G401 (cell line): ENCODE measurements at places on chromosomes 3 and 15. TPM values are rescaled to one million over a fixed set of nuclear protein-coding genes. Genes with fewer than 3 reads are reported as not detected.

STRIT1 gene
- not detected in 2 replicates for total RNA-seq

SYNPR gene
- total RNA-seq: not detected in 2 replicates

REC114 gene
- total RNA-seq: not detected in 2 replicates

DNA sequence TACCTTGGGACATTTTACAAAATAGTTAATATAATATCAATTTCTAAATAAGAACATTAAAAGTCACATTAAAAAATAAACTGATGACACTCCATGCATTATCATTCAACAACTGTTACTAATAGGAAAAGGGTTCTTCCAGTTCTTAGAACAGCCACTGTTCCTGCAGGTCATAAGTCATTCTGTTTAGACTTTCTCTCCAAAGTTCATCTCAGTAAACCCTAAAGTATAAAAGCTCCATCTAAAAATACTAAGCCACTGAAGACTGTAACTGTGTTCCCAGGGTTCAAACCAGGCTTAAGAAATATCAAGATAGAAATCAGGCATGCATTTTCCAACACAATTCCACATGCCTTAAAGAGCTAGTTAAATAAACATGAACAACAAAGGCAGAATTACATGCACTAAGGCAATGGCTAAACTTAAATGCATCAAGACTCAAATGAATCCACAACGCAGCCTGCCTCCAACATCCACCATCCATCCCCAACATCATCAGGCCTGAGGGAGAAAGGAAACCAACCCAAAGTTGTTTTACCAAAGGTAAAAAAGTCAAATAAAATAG is 46.2 kb downstream of the DMXL2 start:
- DNase-seq: no peak

DNA sequence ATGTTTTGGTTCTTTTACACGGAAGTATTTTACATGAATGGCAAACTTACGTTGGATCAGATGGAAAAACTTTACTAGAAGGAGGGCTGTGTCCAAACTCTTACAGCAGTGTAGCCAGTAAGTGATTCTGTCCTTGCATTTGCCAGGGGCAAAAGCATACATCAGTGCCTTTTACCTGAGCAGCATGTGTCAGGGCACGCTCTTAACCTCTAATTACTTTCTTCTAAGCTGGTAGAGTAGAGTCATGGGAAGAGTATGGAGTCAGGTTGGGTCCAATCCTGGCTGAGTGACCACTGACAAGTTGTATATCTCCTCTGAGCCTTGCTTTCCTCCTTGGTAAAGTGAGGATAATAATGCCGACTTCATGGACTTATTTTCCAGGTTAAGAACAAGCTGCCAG is 47.1 kb downstream of the RYR3 start:
- DNase-seq: no peak

DNA sequence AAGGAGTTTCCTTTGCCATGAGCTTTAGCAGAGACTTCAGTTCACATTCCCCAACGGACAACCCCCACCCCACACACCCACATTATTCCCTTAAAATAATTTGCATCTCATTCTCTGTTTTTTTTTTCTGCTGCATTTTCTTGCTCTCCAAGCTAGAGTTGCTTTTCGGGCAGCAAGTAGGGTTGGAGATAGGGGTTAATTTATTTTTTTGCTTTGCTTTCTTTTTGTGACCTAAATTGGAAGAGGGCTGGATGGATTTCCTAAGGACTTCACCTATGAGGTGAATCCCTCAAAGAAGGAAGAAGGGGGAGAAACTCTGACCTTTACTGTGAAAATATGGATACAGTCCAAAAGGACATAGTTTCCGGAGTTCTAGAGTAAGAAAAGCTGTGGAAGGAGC is 6.6 kb downstream of the SOX2 start:
- no peak for DNase-seq

GRCh38 chr3:167125612-167126407 is 254.3 kb downstream of the ZBBX start:
- DNase-seq: no peak

DNA sequence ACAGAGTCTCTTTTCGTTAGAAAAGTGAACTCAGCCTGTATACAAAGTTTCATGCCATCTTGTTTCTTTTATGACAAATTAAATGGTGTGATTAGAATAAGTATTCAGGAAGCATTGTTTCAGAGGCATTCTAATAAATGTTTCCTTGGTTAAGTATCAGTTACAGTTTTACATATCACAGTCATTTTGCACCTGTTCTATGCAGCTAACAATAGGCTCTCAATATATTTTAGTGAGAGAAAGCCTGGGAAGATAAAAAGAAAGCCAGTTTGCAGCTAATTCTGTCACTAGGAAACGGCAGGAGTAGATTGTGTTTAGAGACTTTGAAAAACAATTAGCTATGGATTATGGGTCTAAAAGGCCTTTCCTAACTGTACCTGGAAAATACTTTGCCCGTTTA is 252.8 kb downstream of the ZIC1 start:
- DNase-seq: no peak

DNA sequence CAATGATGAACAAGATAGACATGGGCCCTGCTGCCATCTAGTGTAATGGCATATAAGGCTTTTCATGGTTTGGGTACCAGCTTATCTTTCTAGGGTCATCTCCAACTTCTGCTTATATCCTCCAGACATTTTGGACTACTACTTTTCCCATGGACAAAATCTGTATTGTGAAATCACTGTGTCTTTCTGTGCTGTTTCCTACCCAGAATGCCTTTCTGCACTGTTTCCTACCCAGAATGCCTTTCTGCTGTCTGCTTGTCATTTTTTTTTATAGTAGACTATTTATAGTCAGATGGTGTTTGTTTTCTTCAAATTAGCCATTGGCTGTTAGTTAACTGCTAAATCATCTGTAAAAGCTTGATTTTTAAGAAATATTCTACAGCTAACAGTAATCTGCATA is 20.1 kb downstream of the VPS8 start:
- no peak for DNase-seq

DNA sequence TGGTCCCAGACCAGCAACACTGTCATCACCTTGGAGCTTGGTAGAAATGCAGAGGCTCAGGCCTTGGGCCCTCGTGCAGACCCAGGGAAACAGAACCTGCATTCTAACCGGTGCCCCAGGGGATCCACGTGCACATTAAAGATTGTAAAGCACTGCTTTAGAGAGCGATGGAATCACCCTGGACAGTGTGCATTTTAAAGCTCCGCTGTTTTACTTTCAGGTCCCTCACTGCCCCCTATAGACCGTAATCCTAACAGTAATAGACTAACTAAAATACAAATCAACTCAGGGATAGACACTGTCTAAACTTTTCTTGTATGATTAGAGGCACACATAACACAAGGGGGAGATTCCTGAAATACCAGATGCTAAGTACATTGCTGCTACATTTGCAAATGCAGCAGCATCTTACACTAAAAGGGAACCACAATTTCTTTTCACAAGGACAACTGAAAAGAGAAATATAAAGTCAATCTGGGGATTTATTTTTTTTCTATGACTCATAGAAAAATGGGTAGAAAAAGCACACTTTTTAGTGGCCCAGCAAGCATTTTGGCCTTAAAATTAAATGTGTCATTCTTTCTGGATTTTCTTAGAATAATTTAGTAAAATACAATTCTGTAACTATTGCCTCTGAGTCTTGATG is 10.5 kb upstream of the SH3GL3 start:
- DNase-seq: peak; percentile 26

DNA sequence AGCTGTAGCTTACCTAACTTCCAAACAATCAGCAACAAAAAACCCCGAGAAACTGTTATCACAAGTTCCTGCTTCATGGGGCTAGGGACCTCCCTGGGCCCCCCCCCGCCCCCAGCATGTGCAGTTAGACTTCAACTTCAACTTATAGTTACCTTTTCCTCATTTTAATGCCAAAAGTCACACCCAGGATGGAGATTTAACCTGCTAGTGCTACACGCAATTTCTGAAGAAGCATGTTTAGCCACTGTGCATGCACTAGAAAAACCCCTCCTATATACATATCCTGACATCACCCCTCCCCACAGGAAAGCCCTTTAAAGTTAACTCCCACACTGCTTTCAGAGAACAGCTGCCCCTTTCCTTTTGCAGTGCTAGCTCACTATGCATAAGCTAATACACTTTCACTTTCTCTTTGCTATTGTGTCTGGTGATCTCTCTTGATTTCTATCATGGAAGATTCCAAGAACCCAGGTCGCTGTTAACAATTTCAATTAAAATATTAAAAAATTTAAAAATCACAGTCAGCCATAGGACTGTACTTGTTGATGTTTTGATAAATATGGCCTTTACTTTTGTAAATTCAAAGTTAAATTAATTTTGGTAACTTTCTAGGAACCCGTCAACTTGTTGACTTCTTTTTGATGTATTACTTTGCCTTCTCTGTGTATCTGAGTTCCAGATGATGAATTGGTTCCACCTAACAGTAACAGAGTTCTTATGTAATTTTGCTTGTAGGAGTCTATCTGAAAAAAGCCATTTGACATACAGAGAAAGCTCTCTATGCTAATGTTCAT is 75.2 kb upstream of the ACAD9 start:
- no peak for DNase-seq

DNA sequence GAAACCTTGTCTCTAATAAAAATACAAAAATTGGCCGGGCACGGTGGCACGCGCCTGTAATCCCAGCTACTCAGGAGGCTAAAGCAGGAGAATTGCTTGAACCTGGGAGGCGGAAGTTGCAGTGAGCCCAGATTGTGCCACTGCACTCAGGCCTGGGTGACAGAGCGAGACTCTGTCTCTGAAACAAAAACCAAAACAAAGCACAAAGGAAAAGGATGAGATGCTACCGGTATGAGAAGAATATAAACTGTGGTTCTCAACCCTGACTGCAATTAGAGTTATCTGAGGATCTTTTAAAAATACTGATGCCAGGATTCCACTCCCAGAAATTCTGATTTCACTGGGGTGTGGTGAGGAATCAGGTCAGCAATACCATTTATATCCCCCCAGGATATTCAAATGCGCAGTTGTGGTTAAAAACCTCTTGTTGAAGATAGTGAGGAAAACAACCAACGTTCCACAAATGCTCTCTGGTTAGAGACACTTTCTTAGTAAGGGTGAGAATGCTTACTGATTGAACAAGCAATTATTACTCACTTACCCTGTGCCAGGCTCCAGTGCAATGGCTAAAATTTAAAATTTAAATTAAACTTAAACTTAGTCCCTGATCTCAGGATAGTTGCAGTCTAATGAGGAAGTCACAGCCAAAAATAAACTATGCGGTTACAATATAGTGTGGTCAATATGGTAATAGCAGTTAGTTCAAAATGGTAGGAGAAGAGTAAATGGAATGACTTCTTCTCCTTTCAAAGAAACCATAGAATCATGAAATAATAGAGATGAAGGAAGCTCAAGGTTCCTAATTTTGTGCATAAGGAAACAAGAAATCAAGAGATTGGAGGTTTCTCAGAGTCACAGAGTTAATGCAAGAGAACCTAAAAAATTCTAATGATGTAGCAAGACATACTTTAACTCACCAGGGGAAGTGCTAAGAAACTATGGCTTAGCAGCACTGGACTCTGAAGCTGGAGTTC is 109.5 kb downstream of the SSR3 start:
- DNase-seq: no peak

- DNase-seq: no peak
Observed at GRCh38 chr3:172846103-172846561, 95.6 kb downstream of the ECT2 start.

- DNase-seq: no peak
Observed at GRCh38 chr3:169659820-169660674, 3.5 kb downstream of the MECOM start.

- DNase-seq: no peak
Observed at GRCh38 chr3:52188556-52188955, 9.4 kb upstream of the ALAS1 start.

- DNase-seq: no peak
Observed at GRCh38 chr15:95205077-95205476, 973.7 kb downstream of the MCTP2 start.

DNA sequence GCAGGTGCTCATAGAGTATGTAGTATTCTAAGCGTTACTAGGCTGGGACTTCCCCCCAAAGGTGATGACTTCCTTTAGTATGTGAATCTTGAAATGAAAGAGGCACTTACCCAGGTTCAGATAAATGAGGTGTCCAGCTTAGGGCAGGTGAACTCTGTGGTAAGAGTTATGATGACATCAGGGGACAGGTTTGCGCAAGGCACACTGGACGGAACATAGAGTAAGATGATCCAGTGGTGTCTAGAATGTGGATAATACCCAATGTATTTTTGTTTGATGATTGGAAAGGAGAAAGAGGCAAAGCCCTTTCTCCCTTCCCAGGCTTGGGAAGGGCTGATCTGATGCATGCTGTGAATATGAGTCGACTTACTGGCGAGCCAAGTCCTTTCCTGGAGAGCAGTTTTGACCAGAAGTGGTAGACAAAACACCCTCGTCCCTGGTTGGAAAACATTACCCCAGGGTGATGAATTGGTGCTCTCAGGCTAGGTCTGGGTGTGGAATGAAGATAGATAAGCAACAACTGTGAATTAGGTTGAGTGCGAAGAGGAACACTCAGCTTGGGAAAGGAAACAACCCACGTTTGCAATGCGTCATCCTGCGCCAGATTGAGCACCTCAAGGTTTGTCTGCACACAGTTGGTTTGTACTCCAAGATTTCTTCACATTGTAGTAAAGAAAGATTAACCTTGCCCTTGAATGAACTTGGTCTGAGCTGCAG is 124.2 kb downstream of the GHSR start:
- no peak for DNase-seq

DNA sequence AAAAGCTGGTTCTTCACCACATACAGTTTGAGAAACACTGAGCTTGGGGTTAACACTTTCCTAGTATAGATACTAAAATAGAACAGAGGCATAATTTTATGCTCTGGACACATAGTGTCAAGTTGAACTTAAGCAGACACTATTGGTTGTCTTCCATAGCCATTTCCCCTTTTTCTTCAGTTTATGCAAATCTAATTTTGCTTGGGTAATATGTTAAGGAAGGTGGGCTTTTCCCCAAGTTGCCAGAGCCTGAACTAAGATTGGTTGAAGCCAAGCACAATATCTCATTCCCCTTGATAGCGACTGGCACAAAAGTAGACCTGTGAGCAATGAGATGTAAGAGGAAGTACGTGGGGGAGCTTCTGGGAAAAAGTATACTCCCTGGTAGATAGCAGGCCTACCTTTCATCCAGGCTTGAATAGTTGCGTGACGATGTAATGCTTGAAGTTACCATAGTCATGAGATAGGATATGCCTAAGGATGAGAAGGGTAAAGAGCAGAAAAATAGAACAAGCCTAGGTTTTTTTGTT is 4.5 kb upstream of the POPDC2 start:
- no peak for DNase-seq

DNA sequence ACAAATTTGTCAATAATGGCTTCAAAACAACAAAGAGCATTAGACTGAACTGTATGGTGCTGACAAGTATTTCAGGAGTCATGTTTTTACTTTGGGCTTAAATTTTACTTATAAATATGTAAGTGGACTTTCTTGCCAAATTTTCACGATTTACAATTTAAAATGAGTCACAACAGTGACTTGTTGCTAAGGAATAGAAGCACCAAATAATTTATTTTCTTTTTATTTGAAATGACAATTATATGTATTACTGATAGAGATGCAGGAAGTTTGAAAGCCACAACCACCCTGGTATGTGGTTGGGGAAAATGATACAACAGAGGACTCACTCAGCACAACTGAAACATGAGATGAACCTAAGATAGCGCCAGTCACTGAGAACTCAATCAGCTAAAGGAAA is 90.3 kb downstream of the FMN1 start:
- DNase-seq: no peak
